ENCODE measurements at places on chromosomes 4 and X.

GRCh38 chr4:41728573-41728913 lies 20.0 kb downstream of the PHOX2B start:
- no peaks in the 10 kb centered on the region for H3K36me3 ChIP-seq
- no peak overlapping the region for H3K27ac ChIP-seq
- no peak for DNase-seq
- H3K27me3 ChIP-seq: peaks cover 36% of the 10 kb centered on the region

DNA sequence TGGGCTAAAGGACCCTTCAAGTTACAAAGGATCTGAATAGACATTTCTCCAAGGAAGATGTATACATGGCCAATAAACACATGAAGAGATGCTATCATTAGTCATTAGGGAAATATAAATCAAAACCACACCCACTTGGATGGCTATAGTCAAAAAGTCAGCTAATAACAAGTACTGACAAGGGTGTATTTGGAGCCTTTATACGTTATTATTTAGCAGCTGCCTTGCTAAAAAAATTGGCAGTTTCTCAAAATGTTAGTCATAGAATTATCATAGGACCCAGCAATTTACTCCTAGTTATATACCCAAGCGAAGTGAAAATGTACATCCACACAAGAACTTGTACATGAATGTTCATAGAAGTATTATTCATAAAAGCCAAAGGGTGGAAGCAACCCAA lies 112.7 kb upstream of the DUSP21 start:
- no peaks in the 10 kb centered on the region for H3K4me1 ChIP-seq
- DNase-seq: no peak
- no peaks in the 10 kb centered on the region for H3K27me3 ChIP-seq
- H3K36me3 ChIP-seq: no peaks in the 10 kb centered on the region
- no peak overlapping the region for H3K27ac ChIP-seq

GRCh38 chr4:186557061-186557460 lies 1.7 kb upstream of the MTNR1A start:
- no peak for DNase-seq
- peaks cover 41% of the 10 kb centered on the region for H3K27me3 ChIP-seq
- H3K4me1 ChIP-seq: peaks cover 16% of the 10 kb centered on the region
- H3K36me3 ChIP-seq: no peaks in the 10 kb centered on the region
- no peak overlapping the region for H3K4me3 ChIP-seq

DNA sequence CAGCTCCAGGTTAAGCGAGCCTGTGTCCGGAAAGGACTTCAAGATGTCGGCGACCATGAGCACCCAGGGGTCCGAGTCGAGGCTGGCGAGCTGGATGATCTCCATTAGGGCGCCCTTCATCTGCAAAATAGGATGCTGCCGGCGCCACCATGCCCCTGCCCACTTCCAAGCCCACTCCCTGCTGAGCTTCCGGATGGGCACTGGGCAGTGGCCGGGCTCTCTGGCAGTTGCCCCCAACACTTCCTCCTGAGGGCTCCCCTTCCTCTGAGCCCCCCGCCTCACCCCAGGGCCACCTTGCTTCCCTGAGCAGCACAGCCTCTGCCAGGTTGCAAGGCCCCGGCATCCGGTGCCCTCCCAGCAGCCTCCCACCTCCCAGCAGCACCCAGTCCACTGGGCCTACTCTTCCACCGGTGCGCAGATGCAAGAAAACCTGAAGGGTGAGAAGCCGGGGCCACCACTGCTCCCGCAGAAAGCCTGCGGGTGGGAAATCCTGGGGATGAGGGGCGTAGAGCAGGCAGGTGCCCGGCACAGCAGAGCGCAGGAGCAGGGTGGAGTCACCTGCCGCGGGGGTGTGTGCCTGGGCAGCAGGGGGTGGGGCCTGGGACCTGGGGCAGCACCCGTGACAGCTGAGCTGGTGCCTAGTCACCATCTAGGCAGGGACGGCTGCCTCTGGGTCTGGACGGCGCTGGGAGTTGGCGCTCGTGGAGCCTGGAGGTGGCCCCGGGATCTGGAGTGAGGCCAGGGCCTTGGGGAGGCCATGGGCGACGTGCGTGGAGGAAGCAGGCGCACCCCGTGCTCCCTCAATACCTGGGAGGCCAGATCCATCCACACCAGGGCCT lies 17.0 kb downstream of the NELFA start:
- no peak for DNase-seq
- no peak overlapping the region for H3K4me3 ChIP-seq
- peaks cover 44% of the 10 kb centered on the region for H3K36me3 ChIP-seq
- no peak overlapping the region for H3K27ac ChIP-seq

- H3K27ac ChIP-seq: no peak overlapping the region
- H3K4me1 ChIP-seq: no peaks in the 10 kb centered on the region
- DNase-seq: no peak
- no peaks in the 10 kb centered on the region for H3K27me3 ChIP-seq
- H3K36me3 ChIP-seq: no peaks in the 10 kb centered on the region
These were observed 6.5 kb downstream of the SASH3 start for GRCh38 chrX:129786210-129786651.

DNA sequence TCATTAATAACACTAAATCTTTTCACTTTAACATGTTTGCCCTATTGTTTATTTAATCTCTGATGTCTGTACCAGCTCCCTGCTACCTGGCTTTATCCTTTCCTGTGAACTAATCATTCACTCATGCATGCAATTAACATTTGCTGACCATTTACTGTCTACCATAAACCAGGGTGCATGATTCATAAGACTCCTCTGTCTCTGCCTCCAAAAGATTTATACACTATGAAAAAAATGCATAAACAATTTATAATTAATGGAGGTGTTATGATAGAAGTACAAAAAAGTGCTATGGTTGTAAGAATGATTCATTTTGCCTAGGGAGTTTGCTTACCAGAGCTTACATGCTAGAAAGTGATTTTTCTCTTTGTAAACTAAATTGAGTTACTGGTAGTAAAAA lies 24.5 kb upstream of the CPEB2 start:
- no peaks in the 10 kb centered on the region for H3K36me3 ChIP-seq
- no peaks in the 10 kb centered on the region for H3K4me1 ChIP-seq
- H3K4me3 ChIP-seq: no peak overlapping the region

Measured in suprapubic skin (tissue), 4 donors.